ENCODE measurements at places on chromosomes 1 and 21.

- DNase-seq = peak; percentile 39
Measured at GRCh38 chr1:212667223-212668139, 32.2 kb downstream of the BATF3 start.

GRCh38 chr1:202836623-202837403, 26.1 kb downstream of the PCAT6 start:
- DNase-seq = peak; percentile 82

DNA sequence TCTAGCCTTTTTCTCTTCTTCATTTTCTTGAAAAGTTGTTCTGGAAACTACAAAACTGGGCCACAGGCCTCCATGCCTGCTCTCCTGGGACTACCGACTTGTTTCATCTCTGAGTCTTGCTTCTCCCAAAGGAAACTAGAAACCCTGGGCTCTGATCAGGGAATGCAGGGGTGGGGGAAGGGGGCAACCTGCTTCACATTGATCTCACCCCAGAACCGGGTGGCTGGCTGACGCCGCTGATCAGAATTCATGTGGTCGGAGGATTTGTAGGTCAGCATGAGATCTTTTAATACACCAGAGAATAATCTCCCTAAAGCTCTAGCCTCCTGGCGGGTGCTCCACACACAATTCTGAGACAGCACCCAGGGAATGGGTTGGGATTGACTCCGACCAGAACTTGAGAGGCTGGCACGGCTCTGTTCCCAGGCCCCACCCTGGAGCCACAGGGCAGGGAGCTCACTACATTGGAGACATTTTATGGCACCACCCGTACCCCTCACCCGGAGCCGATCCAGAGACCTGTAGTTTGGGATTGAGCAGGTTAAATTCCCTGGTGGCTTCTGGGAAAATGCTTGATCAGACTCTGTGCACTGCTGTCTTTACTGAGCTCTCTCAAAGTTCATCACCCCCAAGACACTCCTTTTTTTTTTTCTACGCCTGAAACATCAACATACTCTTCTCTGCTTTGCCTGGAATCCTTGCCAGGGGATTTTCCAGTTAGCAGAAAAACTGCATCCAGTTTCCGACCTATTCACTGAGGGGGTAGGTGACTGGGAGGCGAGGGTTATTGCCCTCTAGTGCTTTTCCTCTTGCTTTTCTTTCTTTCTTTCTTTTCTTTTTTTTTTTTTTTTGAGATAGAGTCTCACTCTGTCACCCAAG, 12.2 kb upstream of the ARHGEF10L start:
- DNase-seq = no peak

DNA sequence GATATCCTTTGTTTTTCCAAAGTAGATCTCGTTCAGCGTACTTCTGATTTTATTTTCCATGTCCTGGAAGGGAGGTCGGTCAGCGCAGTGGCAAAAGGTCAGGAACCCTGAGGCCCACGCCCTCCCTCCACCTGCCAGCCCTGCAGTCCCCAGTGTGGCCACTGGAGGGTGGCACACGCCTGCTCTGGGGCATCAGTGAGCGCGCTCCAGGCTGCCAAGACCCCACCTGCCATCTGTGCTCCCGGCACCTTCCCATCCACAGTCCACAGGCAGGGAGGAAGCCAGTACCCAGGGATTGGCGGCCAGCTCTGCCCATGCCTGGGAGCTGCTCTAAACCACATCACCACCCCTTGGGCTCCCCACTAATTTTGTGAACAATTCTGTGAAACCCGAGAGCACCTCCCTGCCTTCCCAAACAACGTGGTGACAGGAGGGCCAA, 32.3 kb downstream of the SLC66A1 start:
- no peak for DNase-seq

DNA sequence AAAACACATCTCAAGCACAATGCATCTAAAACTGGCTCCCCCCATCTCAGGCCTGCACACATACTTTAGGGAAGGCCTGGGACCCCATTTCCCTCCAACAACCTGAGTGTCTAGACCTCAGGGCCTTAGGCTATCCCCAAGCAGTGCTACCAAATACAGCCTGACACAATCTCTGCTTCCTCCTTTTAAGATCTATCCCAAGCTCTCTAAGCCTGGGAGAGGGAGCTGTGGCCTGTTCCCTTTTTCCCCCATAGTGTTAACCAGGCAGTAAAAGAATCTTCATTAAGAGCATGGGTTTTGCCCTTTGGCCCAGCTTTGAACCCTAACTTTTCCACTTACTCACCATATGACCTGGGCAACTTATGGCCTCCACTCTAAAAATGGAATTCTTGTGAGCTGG, 10.8 kb upstream of the COL8A2 start:
- no peak for DNase-seq

DNA sequence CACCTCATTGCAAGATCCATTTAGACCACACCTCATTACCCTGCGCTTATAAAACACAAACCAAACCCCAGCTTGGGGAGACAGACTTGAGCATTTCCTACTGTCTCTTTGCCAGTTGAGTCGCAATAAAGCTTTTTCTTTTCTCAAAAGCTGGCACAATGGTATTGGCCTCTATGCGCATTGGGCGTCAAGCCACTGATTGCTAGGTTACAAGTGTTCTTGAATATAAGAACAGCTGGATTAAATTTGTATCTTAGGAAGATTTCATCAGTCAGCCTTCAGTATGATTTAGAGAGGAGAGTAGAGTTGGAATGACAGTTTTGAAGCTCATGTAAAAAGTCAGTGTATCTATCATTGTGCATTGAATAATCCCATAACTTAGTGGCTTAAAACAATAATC, 84.9 kb upstream of the RAB4A start:
- no peak for DNase-seq

DNA sequence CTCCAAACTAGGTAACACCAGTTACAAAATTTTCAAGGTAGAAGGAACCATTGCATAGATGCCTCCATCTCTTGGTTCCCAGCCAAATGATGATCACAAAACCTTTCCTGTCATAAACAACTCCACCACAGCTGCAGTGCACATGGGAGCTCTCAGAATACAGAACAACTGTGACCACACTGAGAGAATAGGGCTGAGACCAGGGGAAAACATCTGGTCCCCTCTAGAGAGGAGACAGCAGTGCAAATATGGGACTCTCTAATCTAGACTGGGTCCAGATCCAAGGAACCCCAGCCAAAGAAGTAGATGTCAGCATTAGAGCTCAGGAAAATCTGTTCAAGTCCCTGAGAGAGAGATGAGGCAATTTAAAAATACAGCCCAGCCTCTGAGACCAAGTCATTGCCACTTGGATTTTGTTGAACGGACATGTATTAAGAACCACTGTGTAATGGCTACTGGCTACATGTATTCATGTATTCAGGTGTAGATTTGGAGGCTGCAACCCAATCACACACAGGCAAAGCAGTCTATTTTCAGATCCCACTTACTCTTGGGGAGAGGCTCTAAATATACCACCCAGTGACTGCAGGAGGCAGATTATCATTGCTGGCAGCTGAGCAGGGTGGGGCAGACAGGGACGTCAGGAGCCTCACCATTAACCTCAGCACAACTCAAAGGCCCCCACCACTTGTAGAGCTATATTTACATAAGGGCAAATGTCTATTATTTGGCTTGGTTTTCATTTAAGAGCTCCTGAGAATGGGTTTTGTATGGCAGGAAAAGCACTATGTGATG, 7.6 kb upstream of the RXRG start:
- no peak for DNase-seq

GRCh38 chr1:84012018-84012417, 13.1 kb upstream of the TTLL7 start:
- peak; percentile 64 for DNase-seq

GRCh38 chr1:232386721-232387510, 243.0 kb downstream of the SIPA1L2 start:
- no peak for DNase-seq

- no peak for DNase-seq
Measured at GRCh38 chr1:199804526-199804925, 223.0 kb upstream of the NR5A2 start.

GRCh38 chr1:84069236-84069845, 70.4 kb upstream of the TTLL7 start:
- DNase-seq = no peak

GRCh38 chr1:175410560-175410959, 218.0 kb upstream of the KIAA0040 start:
- peak; percentile 7 for DNase-seq

DNA sequence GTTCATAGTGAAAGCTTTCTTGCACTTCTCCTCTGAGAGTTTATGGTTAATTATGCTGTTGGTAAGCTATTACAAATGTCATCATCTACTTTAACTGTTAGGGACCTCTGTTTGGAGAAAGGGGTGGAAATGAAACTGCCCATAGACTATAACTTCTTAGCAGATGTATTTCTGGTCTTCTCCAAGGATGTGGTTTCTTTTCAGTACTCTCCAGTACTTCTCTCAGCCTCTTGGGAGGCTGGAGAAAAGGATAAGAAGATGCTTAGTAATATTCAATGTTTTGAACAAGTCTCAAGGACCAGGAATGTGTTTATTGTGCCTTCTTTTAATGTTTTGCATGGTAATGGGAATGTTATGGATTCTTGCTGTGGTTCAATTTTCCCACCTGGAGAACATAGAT, 60.4 kb downstream of the LAMC2 start:
- no peak for DNase-seq

DNA sequence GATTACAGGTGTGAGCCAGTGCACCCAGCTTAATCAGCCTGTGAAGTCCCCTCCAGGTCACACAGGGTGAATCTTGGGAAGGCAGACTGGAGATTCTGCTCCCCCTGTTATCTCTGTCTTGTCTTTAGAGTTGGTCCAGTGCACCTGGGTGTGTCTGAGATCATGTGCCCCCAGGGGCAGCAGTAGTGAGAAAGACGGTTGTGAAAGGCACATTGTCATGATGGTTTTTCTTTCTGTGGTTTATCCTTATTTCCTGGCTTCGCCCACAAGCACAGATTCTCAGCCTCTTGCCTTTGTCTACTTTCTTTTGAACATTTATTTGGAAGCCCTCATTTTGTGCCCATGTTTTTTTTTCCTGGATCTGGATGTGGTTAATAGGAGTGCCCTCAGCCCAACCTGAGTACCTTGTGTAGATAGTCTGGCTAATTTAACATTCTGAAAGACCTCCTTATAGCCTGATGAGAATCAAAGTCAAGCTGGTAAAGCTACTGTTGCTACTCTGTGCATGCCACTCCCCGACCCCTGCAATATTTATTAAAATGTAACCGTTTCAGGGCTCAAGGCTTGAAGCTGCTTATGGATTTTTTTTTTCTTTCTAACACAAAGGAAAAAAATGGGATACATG, 23.7 kb downstream of the UCK2 start:
- DNase-seq = peak; percentile 75

DNA sequence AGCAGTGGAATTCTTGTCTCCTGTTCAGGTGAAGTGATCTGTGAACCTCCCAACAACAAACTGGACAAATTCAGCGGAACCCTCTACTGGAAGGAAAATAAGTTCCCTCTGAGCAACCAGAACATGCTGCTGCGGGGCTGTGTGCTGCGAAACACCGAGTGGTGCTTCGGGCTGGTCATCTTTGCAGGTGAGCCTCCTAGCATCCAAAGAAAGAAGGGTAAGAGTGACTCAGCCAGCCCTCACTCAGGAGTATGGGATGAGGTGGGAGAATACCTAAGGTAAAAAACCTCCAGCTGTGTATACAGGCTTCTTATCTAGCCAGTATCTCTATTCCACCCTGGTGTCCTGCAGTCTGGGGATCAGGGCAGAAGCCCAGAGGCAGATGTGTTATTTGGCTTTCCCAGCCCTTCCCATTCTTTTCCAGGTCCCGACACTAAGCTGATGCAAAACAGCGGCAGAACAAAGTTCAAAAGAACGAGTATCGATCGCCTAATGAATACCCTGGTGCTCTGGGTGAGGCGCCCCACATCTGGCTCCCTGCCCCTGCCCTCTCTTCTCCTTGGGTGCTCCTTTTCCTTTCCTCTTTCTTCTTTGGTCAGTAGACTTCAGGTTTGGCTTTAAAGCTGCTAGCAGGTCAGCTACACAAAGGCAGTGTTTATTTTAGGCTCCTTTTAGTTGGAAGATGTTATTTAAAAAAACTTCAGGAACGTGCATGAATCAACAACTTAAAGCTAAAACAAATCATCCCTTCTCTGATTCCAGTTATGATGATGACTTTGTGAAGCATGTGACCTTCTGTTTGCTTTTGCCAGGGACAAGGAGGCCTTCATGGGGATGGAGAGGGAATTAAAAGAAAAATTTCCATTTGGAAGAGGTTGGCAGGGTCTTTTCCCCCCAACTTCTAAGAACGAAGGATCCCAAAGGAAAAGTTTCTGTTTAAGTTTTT, 9.0 kb downstream of the ATP8B2 start:
- peak; percentile 19 for DNase-seq

DNA sequence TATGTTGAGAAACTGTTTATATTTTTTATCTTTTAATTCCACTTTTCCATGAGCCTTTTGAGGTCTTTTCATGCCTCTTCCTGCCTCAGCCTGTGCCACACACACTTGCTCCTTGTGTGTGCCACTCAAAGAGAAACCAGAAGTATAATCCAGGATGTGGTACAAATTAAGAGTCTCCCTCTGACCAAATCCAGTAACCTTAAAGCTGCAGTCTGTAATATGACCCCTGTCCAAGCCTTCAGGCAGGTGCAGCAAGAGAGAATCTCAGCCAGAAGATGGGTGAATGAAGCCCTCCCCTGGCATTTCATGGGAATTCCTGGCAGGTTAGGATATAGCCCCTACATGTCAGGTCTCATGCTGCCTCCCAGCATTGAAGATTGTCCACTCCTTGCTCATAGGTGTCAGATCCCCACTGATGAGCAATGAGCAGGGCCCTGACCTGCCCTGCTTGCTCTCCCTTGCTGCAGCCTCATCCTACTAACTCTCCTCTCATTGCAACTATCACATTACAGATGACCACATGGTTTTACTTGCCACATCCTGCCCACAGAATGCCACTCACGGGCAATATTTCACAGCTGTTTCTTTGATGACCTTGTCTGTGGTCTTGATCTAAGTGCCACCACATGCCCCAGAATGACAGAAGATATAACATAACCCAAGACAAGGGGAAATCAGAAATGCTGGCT, 169.3 kb downstream of the SEC16B start:
- DNase-seq = peak; percentile 89

DNA sequence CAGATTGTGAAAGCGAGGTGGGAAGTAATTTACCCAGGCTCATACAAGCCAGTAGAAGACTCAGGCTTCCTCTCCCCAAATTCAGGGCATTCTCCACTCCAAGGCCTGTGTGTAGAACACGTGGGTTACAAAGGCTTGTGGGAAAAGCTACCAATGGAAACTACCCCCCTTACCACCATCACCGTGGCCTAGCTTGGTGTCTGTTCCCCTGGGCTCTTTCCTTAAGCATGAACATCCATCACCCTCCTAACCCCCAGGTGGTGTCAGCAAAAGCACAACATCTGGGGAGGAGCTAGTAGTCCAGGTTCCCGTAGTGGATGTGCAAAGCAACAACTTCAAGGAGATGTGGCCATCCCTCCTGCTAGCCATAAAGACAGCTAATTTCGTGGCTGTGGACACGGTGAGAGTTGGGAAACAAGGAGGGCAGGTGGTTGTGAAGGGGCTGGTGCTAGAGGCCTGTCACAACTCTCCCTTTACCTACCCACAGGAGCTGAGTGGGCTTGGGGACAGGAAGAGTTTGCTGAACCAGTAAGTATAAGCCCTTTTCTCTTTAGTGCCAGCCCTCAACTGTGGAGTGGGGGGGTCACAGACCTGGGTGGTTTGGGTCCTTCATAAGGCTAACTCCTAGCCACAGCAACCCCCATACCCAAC, 701 bp upstream of the MUTYH start:
- no peak for DNase-seq
